Stomach (tissue), 19 donors: ENCODE measurements at places on chromosomes 4 and X. TPM values are rescaled to one million over a fixed set of nuclear protein-coding genes. Genes with fewer than 3 reads are reported as not detected.

- DNase-seq = no peak
These were observed 42.2 kb downstream of the NDNF start for GRCh38 chr4:121030131-121030530.

- no peak for DNase-seq
These were observed 188.9 kb downstream of the ASMT start for GRCh38 chrX:1803741-1804140.

DNA sequence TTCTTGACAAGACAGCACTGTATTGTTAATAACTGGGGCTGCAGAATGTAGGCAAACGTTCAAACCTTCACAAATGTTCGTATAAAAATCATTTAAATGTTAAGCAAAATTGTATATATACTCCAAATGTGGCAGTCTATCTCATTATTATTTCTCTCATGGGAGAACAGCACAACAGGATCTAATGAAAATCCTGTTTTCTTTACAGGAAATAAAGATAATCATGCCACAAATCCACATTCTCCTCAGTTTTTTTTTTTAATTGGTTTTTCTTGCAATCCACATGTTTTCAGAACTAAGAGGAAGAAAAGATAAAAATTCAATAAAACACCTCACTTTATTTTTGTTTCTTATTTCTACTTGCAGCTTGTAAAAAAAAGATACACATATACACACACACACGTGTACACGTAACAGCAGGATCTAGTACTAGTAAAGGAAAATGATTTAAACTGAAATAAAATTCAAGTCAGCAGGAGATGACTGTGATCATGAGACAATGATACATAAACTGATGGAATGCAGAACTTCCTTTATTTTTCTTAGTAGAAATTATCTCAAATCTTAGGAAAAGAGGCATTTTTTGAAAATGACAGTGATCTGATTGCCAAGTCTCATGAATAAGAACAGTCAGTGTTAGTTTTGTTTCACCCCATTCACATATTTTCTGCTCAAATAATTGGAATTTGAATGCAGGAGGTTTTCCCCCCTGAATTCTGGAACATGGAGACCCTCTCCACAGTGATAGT lies 11.3 kb downstream of the APBB2 start:
- no peak for DNase-seq

DNA sequence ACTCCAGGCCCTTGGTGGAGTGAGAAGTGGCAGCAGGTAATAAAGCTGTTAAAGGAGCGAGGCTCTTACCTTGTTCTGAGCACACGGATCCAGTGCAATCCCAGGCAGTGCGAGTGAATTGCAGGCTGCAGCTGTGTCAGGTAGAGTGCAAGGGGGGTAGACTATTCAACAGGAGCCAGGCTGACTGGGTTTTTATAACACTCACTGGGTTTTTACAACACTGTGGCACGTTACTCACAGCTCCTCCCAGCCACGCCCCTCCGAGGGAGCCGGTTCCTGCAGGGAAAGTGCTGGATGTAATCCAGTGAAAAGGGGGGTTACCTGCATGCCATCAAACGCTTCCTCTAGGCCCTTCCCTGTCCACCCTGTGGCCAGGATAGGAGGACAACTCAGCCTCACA lies 358 bp downstream of the FGFBP1 start:
- DNase-seq = peak; percentile 67

DNA sequence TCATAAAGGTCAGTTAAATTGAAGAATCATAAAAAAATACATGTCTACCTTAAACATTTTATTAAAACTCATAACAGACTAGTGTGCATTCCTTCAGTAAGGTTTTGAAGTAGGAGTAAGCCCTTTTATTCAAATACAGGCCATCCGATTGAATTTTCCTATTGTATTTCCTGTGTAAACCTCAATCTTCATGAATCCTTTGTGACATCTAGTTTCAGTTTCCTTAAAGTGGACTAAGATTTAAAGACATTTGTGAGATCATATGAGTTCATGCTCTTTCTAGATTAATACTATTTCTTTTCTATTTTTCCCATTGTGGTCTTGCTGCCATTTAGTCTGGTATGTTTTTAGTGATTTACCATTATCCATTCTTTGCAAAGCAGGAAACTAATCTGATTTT lies 644.7 kb upstream of the BOD1L1 start:
- DNase-seq = no peak

DNA sequence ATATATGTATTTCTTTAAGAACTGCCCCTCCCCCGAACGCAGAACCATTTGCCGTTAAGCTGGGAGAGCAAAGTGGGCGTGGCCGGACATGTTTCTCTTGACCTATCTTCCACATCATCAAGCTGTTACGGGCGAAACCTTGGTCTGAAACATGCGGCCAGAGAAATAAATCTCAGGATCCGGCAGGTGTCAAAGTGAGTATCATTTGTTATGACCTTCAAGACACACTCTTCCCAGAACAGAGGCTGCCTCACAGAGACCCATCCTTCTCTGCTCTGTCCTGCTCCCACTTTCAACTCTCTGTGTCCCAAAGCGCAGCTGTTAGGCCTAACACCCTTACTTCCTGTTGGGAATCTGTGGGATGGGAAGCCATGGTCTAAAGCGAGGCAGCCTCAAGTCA lies at the start of gene MAGEB18:
MAGEB18 (plus strand) TSS at position 70 of the 400 bp plus-strand sequence. CDS start 643 bp downstream, outside the sequence.
- DNase-seq = no peak

Gene HPGDS
- not detected for total RNA-seq

Gene CSAG1
- not detected for total RNA-seq

Gene HMGB2
- total RNA-seq = 39.1 TPM
